ENCODE measurements at places on chromosomes 6 and 20.

DNA sequence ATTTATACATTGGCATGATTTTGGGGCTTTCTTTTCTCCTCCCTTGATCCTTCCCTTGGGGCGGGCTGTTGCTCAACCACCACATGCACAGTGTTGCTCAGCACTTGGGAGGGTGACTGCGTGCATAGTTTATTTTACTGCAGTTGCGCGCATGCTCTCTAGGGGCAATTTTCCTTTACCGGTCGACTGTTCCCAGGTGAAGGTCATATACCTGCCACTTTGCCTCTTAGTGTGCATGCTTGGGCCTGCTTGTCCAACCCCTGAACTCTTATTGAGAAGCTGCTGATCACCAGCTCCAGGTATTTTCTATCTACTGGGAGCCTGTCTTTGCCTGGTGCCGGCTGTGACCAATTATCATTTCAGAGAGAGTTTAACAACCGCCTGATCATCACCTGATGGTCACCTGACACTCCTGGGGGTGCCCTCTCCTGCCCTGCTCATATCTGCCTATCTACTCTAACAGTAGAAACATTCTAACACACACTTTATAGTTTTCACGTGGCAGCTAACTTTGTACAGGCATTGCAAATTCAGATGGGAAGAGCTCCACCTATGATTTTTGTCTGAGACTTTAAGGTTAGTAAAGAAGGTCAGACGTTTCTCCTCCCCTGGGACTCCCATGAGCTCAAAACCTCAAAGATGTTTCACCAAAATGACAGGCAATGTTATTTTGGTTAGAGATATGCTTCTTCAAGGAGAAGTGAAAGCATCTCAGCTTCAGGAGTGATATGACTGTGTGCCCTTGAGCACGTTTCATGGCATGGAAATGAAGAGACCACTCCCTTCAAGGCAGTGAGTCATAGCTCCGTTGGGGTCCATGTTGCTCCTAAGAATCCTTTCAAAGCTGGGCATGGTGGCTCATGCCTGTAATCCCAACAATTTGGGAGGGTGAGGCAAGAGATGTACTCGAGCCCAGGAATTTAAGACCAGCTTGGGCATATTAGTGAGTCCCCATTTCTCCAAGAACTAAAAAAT lies 227.5 kb upstream of the MYLIP start:
- no peak overlapping the region for H3K4me3 ChIP-seq
- H3K4me1 ChIP-seq = peaks cover 42% of the 10 kb centered on the region
- DNase-seq = no peak
- no peak overlapping the region for H3K27ac ChIP-seq

DNA sequence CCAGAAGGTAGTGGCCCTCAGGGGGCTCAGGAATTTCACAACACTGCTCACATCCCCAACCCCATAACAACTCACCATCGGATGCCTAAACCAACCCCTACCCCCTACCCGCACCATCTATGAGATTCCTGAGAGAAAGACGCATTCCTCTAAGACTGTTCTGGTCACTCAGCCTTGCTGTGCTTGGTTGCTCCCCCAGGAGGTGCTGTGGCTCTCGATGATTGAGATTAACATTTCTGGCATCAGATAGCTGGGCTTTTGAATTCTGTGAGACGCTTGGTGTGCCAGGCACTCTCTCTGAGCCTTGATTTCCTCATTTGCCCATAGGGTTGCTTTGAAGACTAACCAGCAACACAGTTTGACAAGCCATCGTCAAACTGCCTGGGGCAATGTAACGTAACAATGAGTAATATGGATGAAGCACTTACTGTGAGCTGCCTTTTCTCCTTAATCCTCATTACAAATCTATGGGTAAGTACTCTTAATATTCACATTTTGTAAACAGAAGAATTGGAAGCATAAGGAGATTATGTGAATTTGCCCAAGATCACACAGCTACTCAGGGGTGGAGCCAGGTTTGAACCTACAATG lies 978 bp downstream of the WFDC6 start:
- H3K4me1 ChIP-seq = no peaks in the 10 kb centered on the region
- no peaks in the 10 kb centered on the region for H3K36me3 ChIP-seq
- no peak overlapping the region for H3K4me3 ChIP-seq
- H3K27me3 ChIP-seq = no peaks in the 10 kb centered on the region
- peak; percentile 72 for DNase-seq
- H3K27ac ChIP-seq = no peak overlapping the region

- H3K27ac ChIP-seq = no peak overlapping the region
- no peaks in the 10 kb centered on the region for H3K36me3 ChIP-seq
- peaks cover 86% of the 10 kb centered on the region for H3K27me3 ChIP-seq
- peak; percentile 66 for DNase-seq
- peaks cover 33% of the 10 kb centered on the region for H3K4me1 ChIP-seq
- peak overlapping the region; percentile 90 for H3K4me3 ChIP-seq
Observed at GRCh38 chr6:45423111-45423823, 45.5 kb upstream of the SUPT3H start.

- peaks cover 20% of the 10 kb centered on the region for H3K36me3 ChIP-seq
- no peak overlapping the region for H3K27ac ChIP-seq
- H3K4me1 ChIP-seq = no peaks in the 10 kb centered on the region
- H3K27me3 ChIP-seq = no peaks in the 10 kb centered on the region
- DNase-seq = no peak
Observed at GRCh38 chr20:35502352-35502751, 27.1 kb downstream of the C20orf173 start.

DNA sequence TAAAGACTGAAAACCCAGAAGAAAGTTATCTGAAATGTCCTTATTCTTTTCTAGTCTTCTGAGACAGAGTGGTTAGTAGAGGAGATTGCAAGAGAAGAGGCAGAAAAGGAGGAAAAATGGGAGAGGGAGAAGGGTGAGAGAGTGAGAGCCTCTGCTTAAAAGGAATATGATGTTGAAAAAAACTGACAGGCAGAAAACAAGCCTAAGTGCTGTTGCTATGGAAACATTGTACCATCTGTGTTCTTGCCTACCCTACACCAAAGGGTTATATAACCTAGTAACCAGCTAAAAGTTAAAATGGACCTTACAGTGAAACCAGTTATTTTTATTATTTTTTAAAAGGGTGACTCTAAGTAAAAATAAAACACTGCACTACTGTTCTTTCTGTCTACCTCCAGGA lies 28.3 kb upstream of the SH3BGRL2 start:
- H3K4me1 ChIP-seq = no peaks in the 10 kb centered on the region
- no peak overlapping the region for H3K4me3 ChIP-seq
- no peak overlapping the region for H3K27ac ChIP-seq
- DNase-seq = no peak
- no peaks in the 10 kb centered on the region for H3K36me3 ChIP-seq

DNA sequence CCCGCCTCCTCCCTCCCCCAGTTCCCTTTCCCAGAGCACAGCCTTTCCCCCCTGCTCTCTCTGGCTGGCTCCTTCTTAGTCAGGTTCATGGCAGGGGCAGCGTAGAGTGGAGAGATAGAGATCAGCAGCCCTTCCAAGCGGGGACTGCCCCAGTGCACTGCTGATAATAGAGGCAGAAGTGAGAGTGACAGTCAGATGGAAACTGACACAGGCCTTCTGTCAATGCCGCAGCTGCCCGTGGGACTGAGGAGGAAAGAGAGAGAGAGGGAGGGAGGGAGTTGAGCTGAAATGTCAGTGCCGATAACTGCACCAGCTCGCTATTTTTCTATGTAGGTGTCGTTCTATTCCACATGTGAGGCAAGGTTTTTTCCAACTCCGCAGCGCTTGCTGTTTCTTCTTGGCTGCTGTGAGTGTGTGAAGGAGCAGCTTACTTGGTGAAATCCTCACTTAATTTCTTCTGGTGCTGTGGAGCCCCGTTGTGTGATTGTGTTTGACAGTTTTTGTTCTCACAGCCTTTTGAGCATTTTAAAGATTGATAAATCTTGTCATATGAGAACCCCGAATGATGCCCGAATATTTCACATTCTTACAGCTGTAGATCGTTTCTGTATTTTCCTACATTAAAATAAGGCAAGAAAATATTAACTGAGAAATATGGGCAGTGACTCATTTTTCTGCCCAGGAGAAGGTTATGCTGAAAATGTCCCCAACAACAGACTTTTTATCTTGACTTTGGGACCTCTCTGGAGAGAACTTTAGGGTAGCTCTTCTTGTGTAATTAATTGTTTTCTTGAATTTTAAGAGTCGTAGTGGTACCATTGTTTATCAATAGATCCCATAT lies 386.4 kb upstream of the MMS22L start:
- H3K4me1 ChIP-seq = peaks cover 13% of the 10 kb centered on the region
- no peaks in the 10 kb centered on the region for H3K27me3 ChIP-seq
- no peak overlapping the region for H3K27ac ChIP-seq

GRCh38 chr6:155038104-155038503 lies 43.0 kb downstream of the TIAM2 start:
- peaks cover 36% of the 10 kb centered on the region for H3K4me1 ChIP-seq
- H3K27me3 ChIP-seq = no peaks in the 10 kb centered on the region
- no peak overlapping the region for H3K4me3 ChIP-seq
